Aorta (tissue), 5 donors: ENCODE measurements at places on chromosomes 4 and X. TPM values are rescaled to one million over a fixed set of nuclear protein-coding genes. Genes with fewer than 3 reads are reported as not detected.

GRCh38 chr4:1556541-1557220, 127.4 kb downstream of the FAM53A start:
- H3K4me3 ChIP-seq = no peak overlapping the region
- no peaks in the 10 kb centered on the region for H3K36me3 ChIP-seq
- no peaks in the 10 kb centered on the region for H3K4me1 ChIP-seq
- DNase-seq = no peak

DNA sequence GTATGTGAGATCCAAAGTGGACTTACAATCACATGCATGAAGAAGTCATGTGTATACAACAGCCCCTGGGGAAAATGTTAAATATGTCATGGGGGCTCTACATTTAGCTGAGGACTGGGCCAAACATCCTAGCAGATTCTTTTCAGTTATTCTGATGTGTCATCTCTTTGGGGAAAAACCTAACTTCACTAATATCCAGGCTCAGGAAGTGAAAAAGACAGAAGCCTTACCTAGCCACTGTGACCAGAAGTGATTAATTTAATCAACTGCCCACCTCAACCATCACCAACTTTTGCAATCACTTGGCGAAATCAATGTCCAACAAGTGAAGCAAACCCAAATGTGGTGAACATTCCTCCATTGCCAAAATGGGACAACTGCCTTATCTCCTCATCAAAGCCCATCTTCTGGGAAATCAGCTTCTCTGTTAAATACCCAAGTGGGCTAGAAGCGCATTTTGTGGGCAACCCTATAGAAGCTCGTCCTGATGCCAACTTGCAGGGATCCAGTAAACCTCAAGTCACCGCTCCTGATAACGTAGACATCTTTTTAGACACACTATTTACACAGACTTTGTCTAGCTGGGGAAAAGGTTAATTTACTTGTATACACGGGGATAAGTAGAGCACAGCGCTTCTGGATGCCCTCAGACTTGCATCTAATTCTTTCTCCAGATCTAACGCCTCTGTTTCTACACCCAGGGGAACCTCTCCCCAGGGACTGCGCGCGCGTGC, 1.4 kb upstream of the HHIP start:
- no peak for DNase-seq
- no peak overlapping the region for H3K4me3 ChIP-seq
- no peaks in the 10 kb centered on the region for H3K27me3 ChIP-seq
- no peaks in the 10 kb centered on the region for H3K4me1 ChIP-seq
- H3K36me3 ChIP-seq = no peaks in the 10 kb centered on the region

GRCh38 chr4:26000274-26000950, 86.4 kb downstream of the SMIM20 start:
- H3K27ac ChIP-seq = no peak overlapping the region
- DNase-seq = no peak
- no peaks in the 10 kb centered on the region for H3K4me1 ChIP-seq
- no peaks in the 10 kb centered on the region for H3K27me3 ChIP-seq
- no peaks in the 10 kb centered on the region for H3K36me3 ChIP-seq
- no peak overlapping the region for H3K4me3 ChIP-seq

DNA sequence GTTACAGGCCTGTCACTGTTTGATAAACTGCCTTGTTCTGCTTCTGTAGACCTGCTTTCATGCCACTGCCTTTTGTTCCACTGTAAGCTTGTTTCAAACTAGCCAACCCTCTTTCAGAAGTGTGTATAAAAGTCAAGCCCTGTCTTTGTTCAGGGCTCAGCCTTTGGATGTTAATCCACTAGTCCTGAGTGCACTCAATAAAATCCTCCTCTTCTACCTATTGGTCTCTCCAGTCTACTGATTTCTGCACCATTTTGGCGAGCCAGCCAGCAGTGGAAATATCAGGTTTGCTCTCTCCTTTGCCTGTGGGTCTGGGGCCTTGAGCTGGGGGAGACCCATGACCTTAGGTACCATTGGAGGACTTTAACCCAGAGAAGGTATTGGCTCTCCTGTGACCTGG, 901.6 kb upstream of the NDST4 start:
- no peak for DNase-seq
- H3K36me3 ChIP-seq = no peaks in the 10 kb centered on the region
- no peaks in the 10 kb centered on the region for H3K27me3 ChIP-seq

Gene CYP4V2
- total RNA-seq = 26.4 TPM

GRCh38 chr4:113828702-113829101, 67.2 kb upstream of the CAMK2D start:
- no peaks in the 10 kb centered on the region for H3K27me3 ChIP-seq
- H3K36me3 ChIP-seq = no peaks in the 10 kb centered on the region
- no peaks in the 10 kb centered on the region for H3K4me1 ChIP-seq

- no peaks in the 10 kb centered on the region for H3K4me1 ChIP-seq
- no peak for DNase-seq
- H3K36me3 ChIP-seq = no peaks in the 10 kb centered on the region
- no peak overlapping the region for H3K4me3 ChIP-seq
Measured at GRCh38 chr4:171017593-171017992, 795.6 kb upstream of the GALNTL6 start.

Gene MTNR1A
- not detected for total RNA-seq

DNA sequence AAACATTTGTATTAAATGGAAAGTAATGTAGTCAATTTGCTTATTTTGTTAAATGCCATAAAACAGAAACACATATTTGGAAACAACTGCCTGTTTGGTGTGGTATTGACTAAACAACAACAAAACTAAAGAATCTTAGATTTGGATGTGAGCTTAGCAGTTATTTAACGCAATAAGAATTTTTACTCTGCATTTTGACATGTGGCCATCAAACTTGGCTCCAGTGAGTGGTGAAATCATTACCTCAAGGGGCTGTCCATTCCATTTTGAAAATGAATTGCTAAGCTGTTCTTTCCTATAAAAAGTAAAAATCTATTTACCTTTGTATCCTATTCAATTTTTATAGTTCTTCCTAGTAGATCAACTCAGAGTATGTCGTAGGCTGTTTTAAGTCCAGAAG, 84.2 kb downstream of the DKK2 start:
- no peak overlapping the region for H3K4me3 ChIP-seq
- no peaks in the 10 kb centered on the region for H3K27me3 ChIP-seq
- no peak overlapping the region for H3K27ac ChIP-seq
- H3K36me3 ChIP-seq = no peaks in the 10 kb centered on the region
- no peak for DNase-seq
- no peaks in the 10 kb centered on the region for H3K4me1 ChIP-seq

Gene SPANXD
- not detected for total RNA-seq

DNA sequence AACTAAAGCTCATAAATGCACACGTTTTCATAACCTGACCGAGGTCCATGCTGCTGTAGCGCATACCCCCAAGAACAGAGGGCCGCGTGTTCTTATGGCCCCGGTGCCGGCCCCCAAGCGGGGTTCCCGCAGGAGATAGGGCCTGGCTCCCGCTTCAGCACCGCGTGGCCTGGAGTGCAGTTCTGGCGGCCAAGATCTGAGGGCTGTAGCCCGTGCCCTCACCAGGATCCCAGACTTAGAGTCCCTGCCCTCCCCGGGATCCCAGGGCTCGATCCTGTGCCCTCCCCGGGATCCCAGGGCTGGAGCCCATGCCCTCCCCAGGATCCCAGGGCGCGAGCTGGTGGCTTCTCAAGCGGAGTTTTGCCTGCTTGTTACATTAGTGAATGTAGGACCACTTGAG, 1.0 kb upstream of the GRPEL1 start:
- no peaks in the 10 kb centered on the region for H3K27me3 ChIP-seq
- DNase-seq = no peak

DNA sequence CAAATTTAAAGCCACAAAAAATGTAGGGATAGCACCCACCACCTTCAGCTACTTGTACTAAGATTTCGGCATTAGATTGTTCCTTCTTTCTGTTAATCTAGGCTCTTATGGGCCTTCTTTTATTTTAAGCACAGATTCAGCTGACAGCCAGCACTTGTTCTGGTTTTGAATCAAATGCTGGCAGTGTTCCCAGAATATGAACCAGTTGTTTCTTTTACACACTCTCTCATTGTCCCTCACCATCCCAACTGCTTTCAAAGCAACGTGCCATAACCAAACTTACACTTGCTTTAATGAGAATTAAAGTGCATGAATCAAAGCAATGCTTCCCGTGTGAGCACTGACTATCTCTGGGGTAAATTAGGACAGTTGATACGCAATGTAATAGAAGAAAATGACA, 744.5 kb upstream of the FAM241A start:
- H3K27me3 ChIP-seq = no peaks in the 10 kb centered on the region
- no peaks in the 10 kb centered on the region for H3K4me1 ChIP-seq
- no peak overlapping the region for H3K27ac ChIP-seq
- no peak for DNase-seq

Gene HELT
- total RNA-seq = not detected

Gene PRKG2
- total RNA-seq = 0.24 TPM

GRCh38 chrX:10892621-10893225, 218.4 kb upstream of the HCCS start:
- H3K4me1 ChIP-seq = no peaks in the 10 kb centered on the region
- H3K27ac ChIP-seq = no peak overlapping the region
- no peaks in the 10 kb centered on the region for H3K27me3 ChIP-seq
- DNase-seq = no peak
- no peak overlapping the region for H3K4me3 ChIP-seq

Gene HSD17B13
- 1.1 TPM for total RNA-seq

DNA sequence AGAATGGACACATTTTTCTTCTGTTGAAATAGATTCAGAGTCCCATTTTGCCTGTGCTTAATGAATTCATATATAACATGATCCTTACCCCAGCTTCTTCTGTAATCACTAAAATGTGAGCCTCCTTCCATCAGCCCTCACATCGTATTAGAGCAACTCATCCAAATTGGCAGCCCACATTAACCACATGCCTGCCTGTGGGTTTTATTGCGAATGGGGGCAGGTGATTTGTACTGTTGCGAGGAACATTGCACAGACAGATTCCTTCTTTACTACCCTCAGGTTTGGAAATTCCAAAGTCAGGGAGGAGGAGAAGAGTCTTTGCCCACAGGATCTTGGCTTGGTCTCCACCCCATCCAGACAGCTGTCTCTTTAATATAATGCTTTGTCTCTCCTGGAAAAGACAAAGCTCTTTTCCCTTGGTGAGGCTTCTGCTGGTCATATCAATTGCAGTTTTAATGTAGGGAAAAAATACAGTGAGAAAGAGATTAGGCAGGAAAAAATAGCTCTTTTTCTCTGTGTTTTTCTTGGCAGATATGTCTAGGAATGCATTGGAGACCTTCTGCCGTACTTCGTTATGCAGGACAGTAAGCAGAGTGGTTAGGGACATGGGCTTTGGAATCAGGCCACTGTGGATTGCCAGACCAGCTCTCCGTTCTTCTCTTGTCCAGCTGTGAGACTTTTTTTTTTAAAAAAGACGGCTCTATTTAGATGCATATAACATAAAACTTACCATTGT, 371.2 kb downstream of the AFF2 start:
- no peaks in the 10 kb centered on the region for H3K36me3 ChIP-seq
- no peak for DNase-seq
- no peaks in the 10 kb centered on the region for H3K4me1 ChIP-seq
- no peak overlapping the region for H3K27ac ChIP-seq

DNA sequence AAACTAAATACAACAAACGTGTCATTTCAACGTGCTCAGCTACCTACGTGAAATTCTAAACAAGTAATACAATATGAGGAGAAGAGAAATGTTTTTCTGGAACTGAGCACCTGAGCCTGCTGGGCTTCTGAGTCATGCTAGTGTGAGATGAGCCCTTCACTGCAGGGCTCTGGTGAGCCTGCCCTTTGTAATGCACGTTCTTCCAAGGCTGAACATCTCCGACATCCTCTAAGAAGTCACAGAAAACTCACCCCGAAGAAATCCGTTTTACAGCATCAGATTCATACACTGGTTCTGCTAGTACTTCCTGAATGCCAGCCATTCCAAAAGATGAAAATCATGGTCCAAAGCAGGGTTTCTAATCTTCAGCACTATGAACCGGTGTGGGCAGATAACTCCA, 157.1 kb downstream of the AMELX start:
- H3K27me3 ChIP-seq = no peaks in the 10 kb centered on the region
- no peaks in the 10 kb centered on the region for H3K36me3 ChIP-seq
- H3K4me1 ChIP-seq = no peaks in the 10 kb centered on the region
- DNase-seq = no peak

Gene ODAPH
- not detected for total RNA-seq

Gene PGRMC2
- 65.6 TPM for total RNA-seq

Gene GAB1
- 107 TPM for total RNA-seq
